Endothelial cell (in vitro differentiated cells): ENCODE measurements at places on chromosomes 7 and 10. TPM values are rescaled to one million over a fixed set of nuclear protein-coding genes. Genes with fewer than 3 reads are reported as not detected.

Gene AQP1
- 2.7 TPM for total RNA-seq

DNA sequence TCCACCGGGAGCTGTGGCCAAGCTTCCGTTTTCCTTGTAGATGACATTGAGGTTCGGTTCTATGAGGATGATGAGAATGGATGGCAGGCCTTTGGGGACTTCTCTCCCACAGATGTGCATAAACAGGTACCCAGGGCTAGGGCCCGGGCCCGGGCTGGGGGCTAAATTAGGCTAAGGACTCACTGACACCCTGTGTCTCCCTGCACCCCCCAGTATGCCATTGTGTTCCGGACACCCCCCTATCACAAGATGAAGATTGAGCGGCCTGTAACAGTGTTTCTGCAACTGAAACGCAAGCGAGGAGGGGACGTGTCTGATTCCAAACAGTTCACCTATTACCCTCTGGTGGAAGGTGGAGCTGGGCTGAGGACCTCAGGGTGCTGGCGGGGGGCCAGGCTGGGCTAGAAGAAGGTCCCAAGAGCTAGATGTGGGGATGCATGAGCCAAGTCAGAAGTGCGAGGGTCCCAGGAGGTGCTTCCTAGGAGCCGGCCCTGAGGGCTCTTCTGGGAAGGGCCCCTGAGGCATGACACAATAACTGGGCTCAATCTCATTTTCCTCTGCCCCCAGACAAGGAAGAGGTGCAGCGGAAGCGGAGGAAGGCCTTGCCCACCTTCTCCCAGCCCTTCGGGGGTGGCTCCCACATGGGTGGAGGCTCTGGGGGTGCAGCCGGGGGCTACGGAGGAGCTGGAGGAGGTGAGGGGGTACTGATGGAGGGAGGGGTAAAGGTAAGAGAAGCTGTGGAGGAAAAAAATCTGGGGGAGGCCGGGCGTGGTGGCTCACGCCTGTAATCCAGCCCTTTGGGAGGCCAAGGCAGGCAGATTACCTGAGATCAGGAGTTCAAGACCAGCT, 2.9 kb downstream of the NFKB2 start:
- no peak for DNase-seq

DNA sequence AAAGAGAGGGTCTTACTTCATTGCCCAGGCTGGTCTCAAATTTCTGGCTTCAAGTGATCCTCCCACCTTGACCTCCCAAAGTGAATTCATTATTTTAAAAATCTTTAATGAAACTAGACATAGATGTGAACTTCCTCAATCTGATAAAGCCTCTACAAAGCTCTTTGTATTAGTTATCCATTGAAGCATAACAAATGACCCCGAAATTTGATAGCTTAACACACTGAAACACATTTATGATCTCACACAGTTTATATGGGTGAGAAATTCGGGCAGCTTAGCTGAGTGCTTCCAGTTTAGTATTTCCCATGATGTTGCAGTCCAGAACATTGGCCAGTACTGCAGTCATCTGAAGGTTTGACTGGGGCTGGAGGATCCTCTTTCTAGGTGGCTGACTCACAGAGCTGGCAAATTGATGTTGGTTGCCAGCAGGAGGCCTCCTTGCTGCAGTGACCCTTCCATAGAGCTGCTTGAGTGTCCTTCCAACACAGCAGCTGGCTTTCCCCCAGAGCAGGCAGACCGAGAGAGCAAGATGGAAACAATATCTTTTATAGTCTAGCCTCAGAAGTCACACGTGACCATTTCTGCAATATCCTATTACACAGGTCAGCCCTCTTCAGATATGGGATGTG, 16.6 kb upstream of the WNT8B start:
- no peak for DNase-seq

DNA sequence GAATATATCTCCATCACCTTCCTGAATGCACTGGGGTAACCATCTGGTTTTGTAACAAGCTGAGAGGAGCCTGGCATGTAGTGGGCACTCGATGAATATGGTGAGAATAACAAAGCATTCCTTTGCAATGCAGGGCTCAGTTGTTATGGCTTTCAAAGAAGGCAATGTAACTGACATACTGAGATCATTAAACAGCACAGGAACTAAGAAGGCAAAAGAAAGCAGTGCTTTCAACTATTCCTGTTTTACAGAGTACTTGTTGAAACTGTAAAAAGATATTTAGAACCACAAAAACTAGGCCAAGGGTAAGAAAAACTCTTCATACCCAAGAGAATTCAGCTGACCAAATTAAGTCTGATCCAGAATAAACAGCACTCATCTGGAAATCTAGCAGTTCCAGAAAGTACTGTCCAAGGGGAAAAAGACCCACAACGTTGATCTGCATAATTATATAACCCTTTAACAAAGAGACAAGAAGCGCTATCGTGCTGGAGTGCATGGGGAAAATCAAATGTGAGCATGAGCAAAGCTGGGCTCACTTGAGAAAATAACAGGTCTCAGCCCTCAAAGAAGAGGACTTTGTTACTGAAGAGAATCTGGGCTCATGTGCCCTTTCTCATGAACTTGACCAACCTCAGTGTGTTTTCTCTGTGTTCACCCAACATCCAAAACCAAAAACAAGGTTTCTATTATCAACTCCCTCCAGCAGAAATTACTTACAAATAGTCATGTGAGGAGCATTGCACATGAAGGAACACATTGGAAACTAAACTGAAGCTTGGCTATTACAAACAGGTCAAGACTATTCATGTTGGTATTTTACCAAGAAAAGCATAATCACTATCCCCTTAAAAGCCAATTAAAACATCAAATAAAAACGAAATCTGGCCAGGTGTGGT, 116.2 kb downstream of the AVL9 start:
- DNase-seq: no peak

GRCh38 chr10:30094601-30095000, 35.2 kb upstream of the JCAD start:
- no peak for DNase-seq

Gene ACBD5
- total RNA-seq: 14.8 TPM

Gene CALHM3
- not detected for total RNA-seq

DNA sequence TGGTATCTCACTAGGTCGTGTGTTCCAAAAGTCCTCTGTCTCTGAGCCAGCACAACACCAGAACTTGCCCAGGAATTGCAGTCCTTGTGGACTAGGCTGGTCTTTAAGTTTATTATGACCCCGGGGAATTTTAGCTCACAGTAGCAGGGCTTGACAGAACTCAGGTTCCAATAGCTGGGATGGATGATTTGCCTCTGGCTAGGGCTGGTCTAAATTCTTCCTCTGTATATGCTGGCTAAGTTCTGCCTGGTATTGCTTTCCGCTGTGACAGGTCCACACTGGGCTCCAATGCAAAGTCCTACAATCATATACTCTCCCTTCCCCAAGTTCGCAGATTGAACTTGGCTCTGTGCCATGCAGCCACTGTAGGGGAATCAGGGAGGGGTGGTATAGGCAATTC, 52.5 kb downstream of the FAS start:
- DNase-seq: no peak

Gene RTKN2
- 1.7 TPM for total RNA-seq

Gene PAX4
- total RNA-seq: 0.33 TPM

DNA sequence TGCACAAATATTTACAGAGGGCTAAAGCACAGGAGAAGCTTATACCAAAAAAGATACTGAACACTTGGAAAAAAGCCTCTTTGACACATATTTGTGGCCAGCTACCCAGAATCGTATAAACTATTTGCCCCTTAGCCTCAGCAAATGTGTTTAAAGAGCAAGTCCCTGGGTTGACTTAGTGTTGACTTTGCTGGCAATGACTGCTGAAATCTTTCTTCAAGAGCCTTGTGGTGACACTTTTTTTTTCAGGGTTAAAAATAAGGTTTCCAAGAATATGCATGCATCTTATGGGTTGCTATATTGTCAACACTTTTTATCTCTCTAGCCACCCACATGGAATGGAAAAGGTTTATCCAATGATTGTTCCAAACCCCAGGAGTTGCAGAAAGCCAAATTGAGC, 14.9 kb upstream of the PLEKHS1 start:
- DNase-seq: no peak

Gene MKI67
- 19.7 TPM for total RNA-seq

GRCh38 chr10:33573606-33574005, 239.1 kb upstream of the NRP1 start:
- no peak for DNase-seq

Gene NANOS1
- total RNA-seq: 1.2 TPM

DNA sequence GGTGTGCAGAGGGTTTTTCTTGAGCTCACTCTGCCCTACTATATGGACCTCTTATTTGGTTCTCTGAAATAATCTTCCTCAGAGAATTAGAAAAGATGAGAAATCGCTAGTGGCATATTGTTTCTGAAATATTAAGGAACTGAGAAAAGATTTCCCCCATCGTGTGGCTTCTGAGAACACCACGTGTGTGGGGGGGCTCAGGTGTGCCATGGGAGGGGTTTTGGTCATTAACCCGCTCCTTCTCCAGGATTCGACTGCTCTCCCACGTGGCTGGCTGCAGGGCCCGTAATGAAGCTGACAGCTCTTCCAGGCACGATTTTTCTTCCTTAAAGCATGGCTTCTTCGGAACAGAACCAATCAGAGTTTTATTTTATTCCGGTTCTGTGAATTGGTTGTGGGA, 67.7 kb downstream of the XRCC2 start:
- no peak for DNase-seq
